ENCODE measurements at places on chromosomes 2 and 18.

DNA sequence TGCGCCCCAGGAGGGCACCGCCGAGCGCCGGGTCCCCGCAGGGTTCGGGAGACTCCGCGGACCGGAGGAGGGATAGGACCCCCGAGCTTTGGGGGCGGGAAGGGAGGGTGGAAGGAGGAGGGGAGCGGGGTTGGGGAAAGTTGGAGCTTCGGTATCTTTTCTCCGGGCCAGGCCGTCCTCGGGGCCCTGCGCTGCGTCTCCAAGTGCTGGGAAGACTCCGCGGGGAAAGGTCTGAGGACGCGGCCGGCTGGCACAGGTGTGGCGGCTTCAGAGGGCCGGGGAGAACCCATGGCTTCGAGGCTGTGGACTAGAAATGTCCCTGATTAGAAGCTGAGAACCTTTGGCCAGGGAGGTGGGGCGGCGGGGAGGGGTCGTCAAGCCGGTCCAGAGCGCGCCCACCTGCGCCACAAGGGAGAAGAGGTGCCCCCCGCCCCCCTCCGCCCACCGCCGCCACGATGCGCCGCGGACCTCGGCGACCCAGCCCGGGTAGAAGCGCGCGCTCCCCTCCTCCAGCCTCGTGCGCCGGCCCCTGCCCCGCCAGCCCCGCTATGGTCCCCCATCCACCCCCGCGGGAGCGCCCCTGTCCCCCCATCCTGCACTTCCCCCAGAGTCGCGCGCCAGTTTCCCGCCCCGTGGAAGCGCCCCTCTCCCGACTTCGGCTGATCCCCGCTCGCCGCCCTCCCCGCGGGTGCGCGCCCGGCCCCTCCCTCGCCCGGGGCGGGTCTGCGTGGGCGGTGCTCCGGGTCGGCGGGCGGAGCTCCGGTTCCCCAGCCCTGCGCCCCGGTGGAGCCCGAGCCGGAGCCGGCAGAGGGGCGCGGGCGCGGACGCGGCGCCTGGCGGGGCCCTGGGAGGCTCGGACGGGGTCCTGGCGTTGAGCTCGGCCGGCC is at the start of gene SNTG2:
SNTG2 (plus strand) TSS at position 770 of the 887 bp plus-strand sequence. CDS start 148 bp downstream, outside the sequence.
- no peak for DNase-seq

GRCh38 chr18:21672521-21673267 is 31.9 kb downstream of the ABHD3 start:
- DNase-seq, result no peak

DNA sequence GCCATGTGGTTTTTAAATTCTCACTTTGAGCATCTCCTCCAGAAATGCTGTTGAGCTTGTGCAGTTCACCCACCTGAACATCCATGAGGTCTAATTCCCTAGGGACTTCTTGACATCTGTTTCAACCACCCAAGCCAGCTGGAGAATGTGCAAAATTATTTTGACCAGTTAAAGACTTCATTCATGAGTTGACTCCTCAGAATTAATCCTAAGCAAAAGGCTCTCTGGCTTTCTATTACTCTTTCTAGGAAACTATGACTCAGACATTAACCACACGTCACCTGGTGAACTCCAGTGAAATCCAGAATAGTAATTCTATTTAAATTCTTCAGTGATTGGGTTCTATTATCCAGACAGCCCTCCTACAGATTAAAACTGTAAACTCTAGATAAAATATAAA is 247.5 kb downstream of the NBAS start:
- DNase-seq, result no peak

- DNase-seq, result no peak
These were observed 70.1 kb upstream of the PNPT1 start for GRCh38 chr2:55763721-55764120.

GRCh38 chr2:67825476-67825875 is 237.3 kb downstream of the C1D start:
- no peak for DNase-seq

DNA sequence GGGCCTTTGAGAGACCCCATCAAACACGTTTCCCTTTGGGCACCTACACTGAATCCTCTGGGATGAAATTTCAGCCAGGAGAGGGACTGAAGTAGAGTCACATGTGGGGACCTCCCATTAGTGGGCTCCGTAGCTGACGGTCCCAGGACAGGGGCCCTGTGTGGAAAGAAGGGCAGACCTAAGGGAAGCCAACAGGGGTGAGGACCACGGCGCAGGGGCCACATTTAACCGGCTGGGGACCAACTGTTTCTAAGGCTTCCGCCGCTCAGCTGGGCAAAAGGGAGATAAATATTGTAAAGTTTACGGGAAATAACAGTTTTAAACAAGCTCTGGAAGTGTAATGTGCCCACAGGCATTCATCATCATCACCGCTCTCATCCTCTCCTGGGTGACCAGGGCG is 42.7 kb downstream of the RRM2 start:
- no peak for DNase-seq

GRCh38 chr2:159140070-159140769 is 146.3 kb downstream of the WDSUB1 start:
- DNase-seq, result peak; percentile 42

GRCh38 chr2:207252416-207252815 is 86.7 kb upstream of the KLF7 start:
- DNase-seq, result no peak

- DNase-seq, result no peak
These were observed 59.8 kb upstream of the LYPD6B start for GRCh38 chr2:148978706-148979105.

GRCh38 chr2:189542145-189542882 is 38.3 kb downstream of the SLC40A1 start:
- DNase-seq, result no peak

DNA sequence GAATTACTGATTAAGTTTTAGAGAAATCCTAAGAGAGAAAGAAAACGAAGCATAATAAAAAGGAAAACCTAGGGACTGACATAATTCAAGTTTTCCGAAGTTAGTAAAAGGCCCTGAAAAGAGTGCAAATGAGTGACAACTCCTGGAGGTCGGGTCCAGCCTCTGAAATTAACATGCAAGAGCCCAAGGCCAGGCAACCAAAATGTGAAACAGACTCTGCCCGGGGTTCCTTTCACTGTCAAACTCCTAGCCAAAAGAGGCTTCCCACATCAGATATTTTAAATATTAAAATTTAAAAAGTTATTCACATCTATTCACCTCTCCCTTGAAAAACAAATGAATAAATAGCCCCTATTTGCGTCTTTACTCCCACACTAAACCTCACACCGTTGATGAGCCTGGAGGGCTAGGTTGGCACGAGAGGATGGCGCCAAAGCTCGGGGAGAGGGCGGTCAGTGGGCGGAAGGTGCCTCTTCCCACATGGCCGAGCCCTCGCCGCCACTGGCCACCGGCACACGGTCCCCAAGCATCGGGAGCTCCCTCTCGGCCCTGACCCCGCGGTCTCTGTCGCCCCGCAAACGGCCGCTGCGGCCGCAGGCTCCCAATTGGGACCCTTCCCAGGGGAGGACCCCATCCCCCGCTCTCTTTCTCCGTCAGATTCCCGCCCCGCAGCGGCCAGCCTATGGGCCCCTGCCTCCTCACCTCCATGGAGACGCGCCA is 630 bp downstream of the PPM1G start:
- peak; percentile 28 for DNase-seq

DNA sequence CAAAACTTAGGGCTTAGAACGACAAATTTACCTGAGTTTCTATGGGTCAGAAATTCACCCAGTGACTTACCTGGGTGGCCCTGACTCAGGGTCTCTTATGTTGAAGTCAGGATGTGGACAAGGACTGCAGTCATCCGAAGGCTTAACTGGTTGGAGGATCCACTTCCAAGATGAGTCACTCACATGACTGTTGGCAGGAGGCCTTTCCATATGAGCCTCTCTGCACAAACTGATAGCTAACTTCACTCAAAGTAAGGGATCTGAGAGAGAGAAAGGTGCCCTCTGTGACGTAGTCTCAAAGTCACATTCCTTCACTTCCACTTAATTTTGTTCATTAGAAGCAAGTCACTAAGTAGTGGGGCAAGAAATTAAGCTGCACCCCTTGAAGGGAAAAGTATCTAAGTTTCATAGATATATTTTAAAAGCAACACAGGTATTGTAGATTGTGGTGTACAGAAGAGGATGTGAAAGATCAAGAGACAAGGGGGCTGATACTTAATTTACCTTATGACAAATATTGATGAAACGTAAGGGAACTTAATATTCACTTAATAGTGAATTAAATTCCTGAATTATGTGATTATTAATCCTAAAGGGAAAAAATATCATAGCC is 48.4 kb downstream of the TANK start:
- no peak for DNase-seq

DNA sequence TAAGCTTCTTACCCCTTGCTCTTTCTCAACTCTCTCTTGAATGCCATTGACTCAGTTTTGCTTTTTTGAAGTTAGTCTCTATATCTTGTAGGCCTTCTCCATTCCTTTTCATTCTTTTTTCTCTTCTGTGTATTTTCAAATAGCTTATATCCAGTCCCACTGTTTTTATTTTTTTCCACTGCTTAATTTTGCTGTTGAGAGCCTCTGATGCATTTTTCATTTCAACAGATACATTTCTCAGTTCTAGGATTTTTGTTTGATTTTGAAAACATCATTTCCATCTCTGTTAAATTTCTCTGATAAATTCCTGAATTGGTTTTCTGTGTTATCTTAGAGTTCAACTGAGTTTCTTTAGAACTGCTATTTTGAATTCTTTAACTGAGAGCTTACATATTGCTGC is 45.9 kb downstream of the MIB1 start:
- DNase-seq, result no peak

- DNase-seq, result no peak
These were observed 3.4 kb upstream of the SP3 start for GRCh38 chr2:173968551-173968950.

DNA sequence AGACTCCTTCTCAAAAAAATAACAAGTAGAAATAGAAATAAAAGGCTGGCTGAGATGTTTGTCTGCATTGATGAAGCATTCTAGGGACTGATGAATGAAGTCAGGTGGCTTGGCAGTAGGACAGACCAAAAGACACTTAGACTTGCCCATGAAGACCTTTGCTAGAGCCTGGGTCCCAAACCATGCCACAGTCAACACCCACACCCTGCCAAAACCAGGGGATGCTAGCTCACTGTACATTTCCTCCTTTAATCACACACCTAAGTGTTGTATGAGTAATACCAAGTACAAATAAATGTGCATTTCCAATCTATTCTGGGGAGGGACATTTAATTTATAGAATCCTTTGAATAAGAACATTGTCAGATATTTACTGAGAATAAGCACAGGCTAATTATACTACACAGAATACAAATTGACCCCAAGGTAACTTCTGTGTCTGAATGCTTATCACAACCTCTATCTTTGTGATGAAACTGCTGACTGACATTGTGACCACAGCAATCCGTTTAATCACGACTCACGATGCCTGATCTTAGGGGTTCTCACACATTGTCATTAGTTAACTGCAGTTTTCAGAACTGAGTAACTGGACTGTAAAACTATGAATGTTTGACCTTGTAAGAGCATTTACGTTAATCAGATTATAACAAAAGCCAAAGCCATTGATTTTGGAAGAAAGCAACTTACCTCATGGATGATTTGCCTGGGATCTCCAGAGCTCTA is 10.5 kb upstream of the NOL10 start:
- DNase-seq, result no peak

- DNase-seq, result no peak
These were observed 2.2 kb downstream of the SERPINE2 start for GRCh38 chr2:224036731-224037361.

GRCh38 chr2:29777161-29777560 is 144.2 kb downstream of the ALK start:
- no peak for DNase-seq

DNA sequence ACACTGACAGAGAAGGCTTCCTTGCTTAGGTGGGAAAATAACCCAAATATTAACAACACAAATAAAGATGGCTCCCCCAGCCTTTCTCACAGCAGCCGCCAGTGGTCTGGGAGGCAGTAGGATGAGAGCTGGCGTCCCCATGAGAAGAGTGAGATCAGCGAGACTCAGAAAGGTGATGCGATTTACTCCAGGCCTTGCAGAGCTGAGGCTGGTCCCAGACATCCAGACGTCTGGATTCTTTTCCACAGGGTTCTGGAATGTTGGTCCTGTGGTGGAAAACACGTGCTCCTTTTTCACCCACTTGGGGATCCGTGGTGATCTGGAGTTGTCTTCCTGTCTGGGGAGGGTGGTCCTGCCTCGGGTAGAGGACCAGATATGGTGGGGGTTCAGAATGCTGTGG is 190.6 kb downstream of the CTIF start:
- DNase-seq, result no peak

GRCh38 chr2:8803658-8804379 is 33.6 kb downstream of the KIDINS220 start:
- no peak for DNase-seq

DNA sequence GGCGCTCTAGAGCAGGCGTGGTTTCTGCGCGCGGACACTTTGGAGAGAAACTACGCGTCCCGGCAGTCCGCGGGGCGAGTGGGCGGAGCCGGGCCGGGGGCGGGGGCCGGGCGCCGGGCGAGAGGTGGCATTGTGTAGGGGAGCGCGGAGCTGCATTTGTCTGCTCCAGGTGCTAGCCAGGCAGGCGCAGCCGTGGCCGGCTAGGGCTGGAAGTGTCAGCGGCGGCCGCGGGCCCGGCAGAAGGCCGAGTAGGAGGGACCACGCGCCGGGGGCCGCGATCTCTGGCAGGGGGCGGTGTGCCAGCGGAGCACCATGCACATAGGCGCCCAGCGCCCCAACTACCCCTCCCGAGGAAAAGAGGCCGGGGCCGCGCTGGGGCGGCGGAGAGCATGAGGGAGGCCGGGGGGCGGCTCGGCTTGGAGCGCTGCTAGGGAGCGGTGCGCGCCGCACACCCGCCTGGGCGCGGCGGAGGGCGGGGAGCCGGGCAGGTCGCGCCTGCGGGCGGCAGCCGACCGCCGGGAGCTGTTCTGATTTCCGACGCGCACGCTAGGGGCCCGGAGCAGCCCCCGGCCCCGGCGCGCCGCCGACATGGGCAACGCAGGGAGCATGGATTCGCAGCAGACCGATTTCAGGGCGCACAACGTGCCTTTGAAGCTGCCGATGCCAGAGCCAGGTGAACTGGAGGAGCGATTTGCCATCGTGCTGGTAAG is at the start of gene FMNL2:
FMNL2 (plus strand) TSS at position 159 of the 710 bp plus-strand sequence.
- DNase-seq, result no peak

- DNase-seq, result no peak
These were observed 525 bp upstream of the MAL start for GRCh38 chr2:95024960-95025405.

GRCh38 chr2:96602330-96602823 is 35.7 kb downstream of the KANSL3 start:
- no peak for DNase-seq

DNA sequence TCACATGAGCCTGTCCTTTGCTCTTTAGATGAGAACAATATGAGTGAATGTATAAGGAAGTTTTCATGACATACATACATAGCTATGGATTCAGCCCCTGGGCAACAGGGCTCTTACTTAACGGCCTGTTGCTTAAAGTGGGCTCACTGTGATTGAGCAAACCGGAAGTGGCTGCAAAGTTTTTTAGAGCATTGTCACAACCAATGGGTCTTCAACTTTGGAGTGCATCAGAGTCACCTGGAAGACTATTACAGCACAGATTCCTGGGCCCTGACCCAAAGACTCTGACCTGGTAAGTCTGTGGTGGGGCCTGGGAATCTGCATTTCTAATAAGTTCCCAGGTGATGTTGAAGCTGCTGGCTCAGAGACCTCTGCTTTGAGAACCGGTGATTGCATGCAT is 106.3 kb upstream of the SEC11C start:
- DNase-seq, result no peak

All from AML-193 (cell line).